WERI-Rb-1 (cell line): ENCODE measurements at places on chromosomes 5 and 9.

GRCh38 chr9:33378121-33378795 lies 24.1 kb downstream of the AQP7 start:
- no peak for DNase-seq

- DNase-seq: no peak
Observed at GRCh38 chr9:130918826-130919558, 20.1 kb downstream of the FIBCD1 start.

GRCh38 chr9:88835038-88835466 lies 156.2 kb upstream of the S1PR3 start:
- DNase-seq: no peak

GRCh38 chr5:64147849-64148441 lies 17.7 kb upstream of the RNF180 start:
- peak; percentile 50 for DNase-seq

GRCh38 chr9:89204801-89205200 lies 26.2 kb upstream of the SHC3 start:
- DNase-seq: no peak

DNA sequence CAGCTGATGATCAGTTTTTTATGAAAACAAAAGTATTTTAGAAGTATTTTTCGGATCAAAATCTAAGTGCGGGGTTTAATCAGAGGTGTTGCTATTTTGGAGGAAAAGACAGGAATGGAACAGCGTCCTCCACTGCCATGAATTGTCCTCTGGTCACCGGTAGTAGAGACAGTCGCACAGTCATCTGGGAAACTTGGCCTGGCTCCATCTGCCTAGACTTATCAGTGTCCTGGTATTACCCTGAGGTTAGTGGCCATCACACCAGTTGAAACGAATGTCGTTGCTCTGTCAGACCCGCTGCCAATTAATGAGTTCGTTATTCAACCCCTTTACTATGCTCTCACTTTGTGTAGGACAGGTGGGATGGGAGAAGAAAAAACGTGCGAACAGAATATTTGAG lies 8.2 kb downstream of the TLX3 start:
- DNase-seq: no peak

DNA sequence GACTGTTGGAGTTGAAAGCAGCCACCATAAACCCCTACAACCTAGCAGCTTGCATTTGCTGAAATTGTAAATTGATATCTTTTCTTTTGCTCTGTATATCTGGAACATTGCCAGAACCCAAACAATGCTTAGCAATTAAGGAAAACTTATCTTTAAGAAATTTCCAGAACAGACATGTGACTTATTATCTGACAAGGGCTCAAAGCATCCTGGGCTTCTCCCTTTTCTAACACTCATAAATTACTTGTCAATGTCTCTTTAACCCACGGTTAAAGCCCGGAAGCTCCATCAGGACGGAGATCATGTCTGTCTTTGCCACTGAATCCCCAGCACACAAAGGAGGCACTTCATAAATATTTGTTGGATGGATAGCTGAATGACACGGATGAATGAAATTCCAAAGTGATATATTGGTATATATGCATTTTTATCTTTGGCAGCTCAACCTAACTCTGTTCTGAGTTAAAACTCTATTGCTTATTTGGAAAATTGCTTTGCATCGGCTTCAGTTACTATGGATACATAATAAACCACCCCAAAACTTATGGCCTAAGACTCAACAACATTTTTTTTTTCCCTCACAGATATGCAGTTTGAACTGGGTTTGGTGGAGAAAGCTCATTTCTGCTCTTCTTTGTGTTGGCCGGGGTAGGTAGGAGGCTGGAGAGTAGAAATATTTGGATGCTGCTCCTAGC lies 103.1 kb upstream of the CLINT1 start:
- DNase-seq: no peak

GRCh38 chr9:83656952-83657351 lies 34.0 kb downstream of the IDNK start:
- no peak for DNase-seq

- DNase-seq: no peak
Observed at GRCh38 chr9:15310107-15310850, 3.3 kb upstream of the TTC39B start.

- DNase-seq: no peak
Observed at GRCh38 chr9:134283692-134284265, 42.5 kb upstream of the RXRA start.

DNA sequence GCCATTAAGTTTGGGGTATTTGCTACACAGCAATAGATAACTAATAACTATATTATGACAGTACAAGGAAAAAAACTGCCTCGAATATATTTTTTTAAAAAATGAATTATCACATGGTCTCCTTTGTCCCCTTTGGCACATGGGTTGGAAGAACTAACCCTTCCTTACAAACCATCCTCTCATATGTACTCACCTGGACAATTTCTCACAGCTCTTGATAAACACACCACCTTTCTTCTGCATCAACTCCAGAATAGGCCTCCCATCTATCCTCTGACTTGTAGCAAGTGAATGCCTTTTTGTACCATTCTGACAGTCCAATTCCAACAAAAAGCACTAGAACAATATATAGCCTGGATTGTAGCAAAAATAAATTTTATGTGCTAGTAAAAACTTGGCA lies 78.7 kb upstream of the LARP1 start:
- no peak for DNase-seq

DNA sequence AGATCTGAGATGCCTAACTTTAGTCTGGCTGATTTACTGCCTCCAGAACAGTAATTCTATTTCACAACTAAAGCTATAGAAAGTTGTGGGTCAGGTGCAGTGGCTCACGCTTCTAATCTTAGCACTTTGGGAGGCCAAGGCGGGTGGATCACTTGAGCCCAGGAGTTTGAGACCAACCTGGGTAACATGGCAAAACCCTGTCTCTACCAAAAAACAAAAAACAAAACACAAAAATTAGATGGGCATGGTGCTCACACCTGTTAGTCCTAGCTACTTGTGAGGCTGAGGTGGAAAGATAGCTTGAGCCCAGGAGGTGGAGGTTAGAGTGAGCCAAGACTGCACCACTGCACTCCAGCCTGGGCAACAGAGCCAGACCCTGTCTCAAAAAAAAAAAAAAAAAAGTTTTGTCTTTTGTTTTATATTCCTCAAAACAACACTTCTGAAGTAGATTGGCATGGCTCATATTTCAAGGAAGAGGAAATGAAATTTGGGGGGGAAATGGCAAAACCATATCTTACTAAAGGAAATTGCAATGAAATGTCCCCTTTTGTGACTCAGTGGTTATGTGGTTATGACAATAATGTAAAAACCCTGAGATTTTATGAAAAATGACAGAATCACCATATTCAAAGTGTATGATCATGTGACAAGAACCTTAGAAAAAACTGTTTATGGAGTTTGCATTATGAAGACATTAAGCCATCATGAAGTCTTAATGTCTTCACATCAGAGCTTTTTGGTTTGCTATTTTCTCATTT lies 16.2 kb downstream of the FNBP1 start:
- no peak for DNase-seq

DNA sequence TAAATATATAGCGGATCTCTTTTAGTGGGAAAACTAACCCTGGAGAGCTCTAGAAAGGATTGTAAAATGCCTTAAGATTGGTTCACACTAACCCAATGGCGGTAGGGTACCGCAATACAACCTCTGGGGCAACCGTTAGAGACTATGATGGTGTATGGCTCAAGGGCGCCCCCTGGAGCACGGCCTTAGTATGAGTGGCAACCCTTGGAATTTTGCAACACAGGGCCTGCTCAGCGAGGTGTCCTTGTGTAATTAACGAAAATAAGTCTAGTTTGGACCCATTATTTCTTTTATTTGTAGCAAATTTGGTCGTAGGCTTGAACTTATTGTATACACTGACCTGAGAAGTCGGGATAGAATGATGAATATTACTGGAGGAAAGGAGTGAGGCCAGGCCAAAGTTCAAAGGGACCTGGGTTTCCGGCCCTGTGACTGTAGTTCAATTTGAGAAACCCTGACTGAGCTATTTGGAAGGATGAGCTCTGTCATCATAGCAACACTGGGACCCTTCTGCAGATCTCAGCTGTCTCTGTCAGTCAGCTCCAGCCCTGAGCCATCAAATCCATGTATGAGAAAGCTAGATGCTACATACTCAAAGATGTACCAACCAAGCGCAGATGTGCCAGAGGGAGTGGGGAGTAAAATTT lies 54.8 kb downstream of the CAMK4 start:
- DNase-seq: peak; percentile 67

DNA sequence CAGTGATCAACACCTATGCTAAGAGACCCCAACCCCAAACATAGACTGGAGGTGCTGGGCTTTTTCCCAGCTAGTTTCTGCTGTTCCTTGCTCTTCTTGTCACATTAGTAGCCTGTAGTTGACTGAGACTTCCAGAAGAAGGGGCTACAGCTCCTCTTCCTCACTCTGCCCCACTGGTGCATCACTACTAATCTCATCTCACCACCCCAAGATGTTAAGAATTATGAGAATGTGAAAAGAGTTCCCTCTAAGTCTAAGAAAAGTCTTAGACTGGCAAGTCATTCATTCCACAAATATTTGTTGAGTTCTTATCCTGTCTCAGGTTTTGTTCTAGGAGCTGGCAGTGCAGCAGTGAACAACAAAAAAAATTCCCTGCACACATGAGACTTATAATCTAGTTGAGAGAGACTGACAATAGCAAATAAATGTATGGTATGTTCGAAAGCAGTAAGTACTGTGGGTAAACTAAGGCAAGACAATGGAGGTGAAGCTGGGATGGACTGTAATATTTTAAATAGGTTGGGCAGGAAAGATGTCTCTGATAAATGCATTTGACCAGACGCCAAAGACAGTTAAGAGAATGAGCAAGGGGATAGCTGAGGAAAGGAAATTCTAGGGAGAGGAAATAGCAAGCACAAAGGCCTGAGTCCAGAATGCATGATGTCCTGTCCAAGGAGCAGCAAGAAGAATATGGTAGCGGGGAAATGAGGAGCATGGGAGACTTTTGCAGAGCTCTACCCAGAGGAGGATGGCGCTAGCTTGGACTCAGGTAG lies 92.3 kb downstream of the PTCD2 start:
- DNase-seq: no peak

DNA sequence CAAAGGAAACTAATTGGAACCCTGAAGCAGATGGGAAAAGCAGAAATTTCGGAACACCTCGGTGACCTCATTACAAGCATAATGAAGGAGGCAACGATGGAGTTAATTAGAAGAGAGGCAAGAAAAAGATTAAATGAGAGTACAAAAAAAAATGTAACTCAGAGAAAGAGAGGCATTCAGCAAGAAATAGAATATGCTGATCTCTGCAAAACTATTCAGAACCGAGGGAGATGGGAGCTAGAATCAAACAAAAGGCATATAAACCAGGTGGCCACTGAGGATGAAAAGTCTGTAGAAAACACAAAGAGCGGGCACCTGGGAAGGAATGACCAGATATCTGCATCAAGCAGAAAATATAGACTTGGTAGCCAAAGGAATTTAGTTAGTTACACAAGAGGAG lies 118.9 kb downstream of the CETN3 start:
- DNase-seq: no peak

GRCh38 chr9:82331079-82331478 lies 342.5 kb downstream of the SPATA31D1 start:
- DNase-seq: no peak

GRCh38 chr5:145981589-145982571 lies 45.5 kb downstream of the SH3RF2 start:
- no peak for DNase-seq

DNA sequence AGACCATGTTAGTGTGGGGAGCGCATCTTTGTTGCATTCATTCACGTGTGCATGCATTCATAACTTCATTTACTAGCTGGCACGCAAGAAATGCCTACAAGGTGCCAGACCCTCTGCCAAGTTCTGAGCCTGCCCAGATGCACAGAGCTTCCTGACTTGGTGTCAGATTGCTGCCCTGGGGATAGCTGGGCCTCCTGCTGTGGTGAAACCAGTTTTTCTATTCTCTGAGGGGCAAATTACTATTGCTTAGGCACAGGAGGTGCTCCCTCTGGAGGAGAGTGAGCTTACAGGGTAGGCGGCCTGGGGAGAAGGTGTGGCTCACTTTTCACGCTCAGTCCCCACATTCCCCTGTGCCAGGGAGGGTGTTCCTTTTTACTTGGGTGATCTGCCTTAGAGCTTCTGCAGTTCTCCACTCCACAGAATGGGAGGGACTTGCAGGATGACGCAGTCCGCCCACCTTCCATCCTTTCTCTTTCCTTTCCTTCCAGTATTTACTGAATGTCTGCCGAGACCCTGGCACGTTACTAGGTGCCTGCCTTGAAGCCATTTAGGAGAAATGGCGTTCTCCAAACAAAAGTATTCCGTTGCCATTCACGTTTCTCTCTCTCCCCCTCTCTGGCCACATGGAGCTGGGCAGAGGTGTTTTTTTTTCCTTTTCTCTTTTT lies 27.9 kb upstream of the CTNNA1 start:
- peak; percentile 33 for DNase-seq

GRCh38 chr9:127762111-127762676 lies 16.3 kb downstream of the SH2D3C start:
- no peak for DNase-seq

DNA sequence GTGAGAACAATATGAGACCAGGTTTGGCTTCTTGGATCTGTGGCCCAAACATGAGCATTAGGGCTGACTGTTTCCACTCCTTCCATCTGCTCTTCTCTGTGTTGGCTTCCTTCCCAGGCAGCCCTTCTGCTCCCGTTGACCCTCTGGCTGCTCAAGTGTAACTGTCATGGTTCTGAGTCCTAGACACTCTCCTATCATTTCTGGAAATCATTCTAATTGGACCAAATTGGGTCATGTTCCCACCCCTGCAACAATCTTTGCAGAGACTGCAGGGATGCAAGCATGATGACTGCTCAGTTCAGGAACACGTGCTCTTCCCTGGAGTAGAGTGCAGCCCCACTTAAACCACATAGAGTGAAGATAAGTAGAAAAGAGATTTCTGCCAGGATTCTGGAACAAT lies 741.4 kb downstream of the TAF11L14 start:
- no peak for DNase-seq

DNA sequence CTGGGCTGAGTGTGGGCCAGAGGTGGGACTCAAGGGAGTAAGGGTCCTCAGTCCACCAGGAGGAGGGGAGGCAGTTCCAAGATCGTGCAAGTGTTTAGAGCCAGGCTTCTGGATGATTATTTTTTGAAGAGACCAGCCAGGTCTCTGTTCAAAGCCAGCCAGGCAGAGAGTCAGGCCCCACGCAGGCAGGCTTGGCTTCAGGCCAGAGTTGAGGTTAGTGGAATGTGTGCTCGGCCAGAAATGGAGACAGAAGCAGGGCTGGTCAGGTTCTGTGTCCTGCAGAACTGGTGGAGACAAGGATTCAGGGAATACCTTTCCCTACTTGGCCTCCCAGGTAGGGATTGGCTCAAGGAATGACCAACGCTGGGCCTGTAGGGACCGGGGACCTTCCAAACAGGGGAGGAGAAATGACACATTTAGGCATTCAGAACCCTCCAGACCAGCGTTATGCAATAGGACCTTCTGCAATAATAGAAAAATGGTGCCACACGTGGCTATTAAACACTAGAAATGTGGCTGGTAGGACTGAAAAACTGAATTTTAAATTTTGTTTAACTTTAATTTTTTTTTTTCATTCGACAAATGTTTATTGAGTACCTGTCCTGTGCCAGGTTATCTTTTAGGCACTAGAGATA lies 106.2 kb downstream of the CMYA5 start:
- no peak for DNase-seq

GRCh38 chr9:117018966-117019617 lies 332.0 kb downstream of the TRIM32 start:
- no peak for DNase-seq
